NCI-H524 treated with DMSO at 0.1 percent for 48 hours (cell line): ENCODE measurements at places on chromosomes 6 and 20.

DNA sequence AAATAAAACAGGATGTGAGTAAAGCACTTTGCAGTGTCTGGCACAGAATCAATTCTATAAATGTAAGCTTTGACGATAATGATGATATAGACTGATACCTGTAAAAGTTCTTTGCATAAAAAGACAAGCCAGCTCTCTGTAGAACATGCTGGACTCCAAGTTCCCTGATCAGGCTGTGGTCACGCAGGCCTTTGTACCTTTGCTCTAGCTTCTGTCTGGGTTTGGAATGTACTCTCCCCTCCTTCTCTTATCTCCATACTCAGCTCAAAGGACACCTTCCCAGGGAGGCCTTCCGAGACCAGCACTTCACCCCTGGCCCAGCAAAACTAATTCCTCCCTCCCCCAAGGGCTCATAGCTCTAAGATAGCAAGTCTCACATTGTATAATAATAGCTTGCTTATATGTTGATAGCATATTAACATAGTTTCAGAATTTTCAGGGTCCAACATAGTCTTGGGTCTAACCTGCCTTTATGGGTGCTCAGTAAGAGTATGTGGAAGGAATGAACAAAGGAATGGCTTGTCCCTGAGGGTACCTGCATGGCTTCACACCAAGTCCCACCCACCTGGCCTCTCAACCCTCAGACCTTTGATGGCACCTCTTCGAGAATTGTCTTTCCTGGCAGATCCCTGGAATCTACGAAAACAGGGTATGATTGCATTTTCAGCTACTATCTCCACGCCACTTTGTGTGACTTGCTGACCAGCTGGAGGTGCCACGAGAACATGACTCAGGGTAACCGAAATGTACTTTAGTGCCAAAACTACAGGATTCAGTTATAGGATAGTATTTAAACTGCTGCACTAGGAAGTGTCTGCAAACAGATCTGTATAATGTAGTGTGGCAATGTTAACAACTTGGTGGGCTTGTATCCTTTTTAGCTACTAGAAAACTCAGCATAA is 41.7 kb upstream of the PIM1 start:
- DNase-seq = no peak

GRCh38 chr20:58523072-58523970 is 8.1 kb upstream of the APCDD1L start:
- peak; percentile 4 for DNase-seq

- no peak for DNase-seq
These were observed 238.1 kb downstream of the RNGTT start for GRCh38 chr6:88725111-88725975.

GRCh38 chr6:26104457-26105108 is 17.4 kb downstream of the HFE start:
- DNase-seq = no peak

DNA sequence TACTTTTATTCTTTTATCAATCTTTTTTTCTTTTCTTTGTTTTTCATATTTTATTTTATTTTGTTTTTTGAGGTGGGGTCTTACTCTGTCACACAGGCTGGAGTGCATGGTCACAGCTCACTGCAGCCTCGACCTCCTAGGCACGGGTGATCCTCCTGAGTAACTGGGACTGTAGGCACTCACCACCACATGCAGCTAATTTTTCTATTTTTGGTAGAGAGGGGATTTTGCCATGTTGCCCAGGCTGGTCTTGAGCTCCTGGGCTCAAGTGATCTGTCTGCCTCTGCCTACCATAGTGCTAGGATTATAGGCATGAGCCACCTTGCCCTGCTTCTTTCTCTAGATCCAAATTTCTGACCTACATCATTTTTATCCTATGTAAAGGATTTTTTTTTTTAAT is 153.2 kb downstream of the CDKAL1 start:
- peak; percentile 41 for DNase-seq

DNA sequence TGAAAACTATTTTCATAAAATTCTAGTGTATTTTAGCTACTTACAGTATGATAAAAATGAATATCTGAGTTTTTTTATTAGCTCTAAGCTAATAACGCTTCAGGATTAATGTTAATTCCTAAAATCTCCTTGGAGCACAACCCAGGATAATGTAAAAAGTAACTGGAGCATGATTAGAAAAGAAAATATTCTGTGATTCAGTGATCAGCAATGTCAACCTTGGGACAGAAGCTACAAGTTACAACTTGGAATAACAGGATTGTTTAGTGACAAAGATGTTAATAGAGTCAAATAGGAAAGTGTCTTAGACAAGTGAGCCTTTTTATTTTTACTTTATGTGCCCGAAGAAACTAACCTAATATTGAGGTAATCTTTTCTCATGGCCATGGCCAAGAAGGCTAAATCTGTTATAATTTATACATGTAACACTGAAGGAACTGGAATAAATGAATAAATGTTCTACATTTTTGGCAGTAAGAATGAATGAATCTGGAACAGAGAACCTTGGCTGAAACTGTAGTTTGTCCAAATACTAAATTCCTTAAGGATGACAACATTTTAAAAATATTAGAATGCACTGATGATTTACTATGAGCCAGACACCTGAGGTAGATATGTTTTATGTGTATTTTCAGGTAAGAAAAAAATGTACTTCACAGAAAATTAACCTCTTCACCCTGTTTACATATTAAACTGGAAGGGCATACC is 994.0 kb downstream of the GRIK2 start:
- DNase-seq = no peak

DNA sequence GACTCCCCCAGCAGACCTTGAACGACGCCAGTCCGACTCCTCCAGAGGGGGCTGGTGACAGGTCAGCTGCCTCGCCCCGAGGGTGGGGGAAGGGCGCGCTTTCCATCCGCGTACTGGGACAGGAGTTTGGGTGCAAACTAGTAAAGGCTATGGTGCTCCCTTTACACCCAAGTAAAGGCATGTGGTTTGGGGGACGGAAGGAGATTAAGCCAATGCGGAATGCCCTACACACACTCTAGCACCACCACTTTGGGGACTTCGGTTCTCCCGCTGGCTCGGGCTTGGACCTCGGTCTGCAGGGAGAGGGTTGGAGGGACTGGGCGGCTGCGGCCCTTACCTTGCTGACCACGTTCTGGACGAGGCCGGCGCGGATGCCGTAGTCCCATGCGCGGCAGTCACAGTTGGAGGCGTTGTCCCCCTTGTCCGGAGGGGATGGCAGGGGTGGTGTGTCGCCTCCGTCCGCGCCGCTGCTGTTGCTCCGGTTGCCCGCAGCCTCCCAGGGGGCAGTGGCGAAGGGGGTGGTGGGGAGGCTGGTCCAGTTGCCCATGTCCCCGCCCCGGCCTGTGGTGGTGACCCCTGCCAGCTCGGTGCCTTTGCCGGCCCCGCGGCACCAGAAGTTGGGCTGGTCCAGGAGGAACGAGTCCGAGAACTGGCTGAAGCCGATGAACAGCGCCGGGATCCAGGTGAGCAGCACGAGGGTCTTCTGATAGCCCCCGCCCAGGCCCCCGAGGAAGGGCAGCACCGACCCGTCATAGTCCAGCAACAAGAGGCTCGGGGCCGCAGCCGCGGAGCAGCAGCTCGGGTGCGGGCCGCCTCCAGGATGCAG is 1.1 kb downstream of the SLC22A23 start:
- DNase-seq = no peak

- DNase-seq = no peak
These were observed 92.5 kb upstream of the AKAP12 start for GRCh38 chr6:151147118-151147832.

GRCh38 chr20:46252352-46253091 is 55.8 kb downstream of the CDH22 start:
- no peak for DNase-seq

DNA sequence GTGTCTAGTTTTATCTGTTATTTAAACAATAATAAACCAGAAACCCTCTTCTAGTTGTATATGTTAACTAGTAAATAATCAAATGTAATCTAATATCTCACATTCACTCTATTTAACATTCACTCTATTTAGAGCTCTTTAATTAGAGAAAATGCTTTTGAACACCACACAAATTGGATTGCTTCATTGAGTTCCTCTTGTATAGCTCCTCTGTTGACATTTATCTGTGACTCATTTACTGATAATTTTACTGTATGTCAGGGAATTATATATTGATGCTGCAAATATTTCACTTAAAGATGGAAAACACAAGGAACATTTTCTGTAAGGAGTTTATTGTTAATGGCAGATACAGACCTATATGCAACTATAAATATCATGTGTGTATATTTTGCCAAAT is 594.6 kb downstream of the COL12A1 start:
- no peak for DNase-seq
